ENCODE measurements at places on chromosomes 1 and 21.

GRCh38 chr1:939511-940106 is 15.9 kb downstream of the SAMD11 start:
- DNase-seq: no peak

GRCh38 chr1:34156739-34157138 is 8.3 kb downstream of the CSMD2 start:
- no peak for DNase-seq

- no peak for DNase-seq
Observed at GRCh38 chr1:14894811-14895560, 258.6 kb upstream of the TMEM51 start.

DNA sequence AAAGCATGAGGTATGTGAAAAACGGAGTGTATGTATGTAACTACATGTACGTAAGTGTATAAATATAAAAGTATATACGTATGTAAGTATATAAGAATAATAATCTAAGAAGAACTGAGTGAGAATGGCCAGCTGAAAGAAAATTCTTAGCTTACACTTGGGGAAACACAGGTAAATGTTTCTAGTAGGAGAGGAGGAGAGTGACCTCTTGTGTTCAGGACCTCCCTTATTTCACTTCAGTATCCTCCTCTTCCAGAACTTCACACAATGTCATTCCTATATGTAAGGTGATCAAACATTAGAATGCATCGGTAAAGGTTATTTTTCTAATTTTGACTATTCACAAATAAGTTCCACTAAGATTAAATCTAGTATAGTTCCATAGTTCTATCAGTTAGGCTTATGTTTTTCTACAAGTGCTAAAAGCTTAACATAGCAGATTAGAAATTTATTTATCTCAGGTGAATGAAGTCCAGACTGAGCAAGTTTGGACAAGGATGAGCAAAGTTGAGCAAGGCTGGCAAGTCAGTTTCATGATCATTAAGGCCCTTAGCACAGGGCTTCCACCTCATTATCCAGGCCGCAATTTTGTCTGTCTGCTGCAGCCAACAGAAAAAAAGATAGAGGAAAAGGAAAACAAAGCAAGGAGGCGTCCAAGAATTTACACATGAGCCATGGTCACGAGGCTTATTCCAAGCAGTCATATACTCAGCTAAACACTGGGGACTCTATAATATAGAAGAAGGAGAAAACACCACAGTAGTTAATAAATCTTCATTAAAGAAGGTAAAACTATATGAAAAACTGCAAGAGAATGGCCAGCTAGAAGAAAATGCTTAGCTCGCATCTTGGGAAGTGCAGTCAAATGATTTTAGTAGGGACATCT is 7.1 kb upstream of the MROH9 start:
- DNase-seq: no peak

- no peak for DNase-seq
Observed at GRCh38 chr1:184315254-184315653, 71.6 kb upstream of the C1orf21 start.

Data from CD4-positive, alpha-beta T cell treated with Interleukin-4 for 4 hours (primary cell).